ENCODE measurements at places on chromosomes 11 and 22.

GRCh38 chr11:44007481-44008087 lies 40.2 kb upstream of the ACCSL start:
- no peak for DNase-seq

DNA sequence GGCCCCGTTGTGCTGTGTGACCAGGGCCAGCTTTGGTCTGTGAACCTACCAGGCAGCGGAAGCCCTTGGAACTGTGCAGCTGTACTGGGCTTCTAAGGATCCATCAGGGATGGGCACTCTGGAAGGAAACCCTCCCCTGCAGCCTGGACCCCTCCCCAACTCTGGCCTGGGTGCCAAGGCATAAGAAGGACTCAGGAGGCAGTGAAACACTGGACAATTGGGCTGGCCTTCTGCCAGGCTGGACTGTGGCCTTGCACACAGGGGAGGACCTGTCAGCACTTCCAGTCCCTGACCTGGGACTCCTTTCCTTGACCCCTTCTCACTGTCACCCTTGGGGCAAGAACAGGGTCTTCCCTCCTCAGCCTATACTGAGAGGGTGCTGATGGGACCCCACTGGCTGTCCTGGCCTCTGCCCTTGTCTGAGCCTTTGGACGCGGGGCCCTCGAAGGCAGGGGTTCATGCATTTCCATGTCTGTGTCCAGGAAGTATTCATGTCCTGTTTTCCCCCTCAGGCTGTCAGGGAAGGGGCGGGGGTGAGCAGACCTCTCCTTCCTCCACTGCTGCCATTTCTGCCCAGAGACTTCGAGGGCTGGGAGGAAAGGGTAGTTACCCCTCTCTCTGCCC lies 39.6 kb downstream of the PDE2A start:
- DNase-seq = no peak

DNA sequence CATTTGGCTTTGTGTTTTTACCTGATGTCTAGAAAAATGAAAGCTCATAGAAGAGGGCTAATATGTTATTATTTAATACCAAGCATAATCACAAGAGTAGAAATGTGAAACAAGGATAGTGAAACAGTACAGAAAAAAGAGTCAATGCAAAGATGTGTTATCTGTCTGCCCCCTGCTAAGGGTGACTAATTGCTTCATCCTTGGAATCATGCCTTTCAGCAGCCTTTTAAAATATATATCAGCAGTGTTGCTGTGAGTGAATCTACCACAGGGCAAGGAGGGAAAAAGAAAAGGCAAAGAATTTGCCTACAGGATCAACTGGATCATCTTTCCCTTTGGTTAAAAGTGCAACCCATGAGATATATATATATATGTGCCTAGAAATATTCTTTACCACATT lies 867.2 kb upstream of the RAG2 start:
- DNase-seq = no peak

DNA sequence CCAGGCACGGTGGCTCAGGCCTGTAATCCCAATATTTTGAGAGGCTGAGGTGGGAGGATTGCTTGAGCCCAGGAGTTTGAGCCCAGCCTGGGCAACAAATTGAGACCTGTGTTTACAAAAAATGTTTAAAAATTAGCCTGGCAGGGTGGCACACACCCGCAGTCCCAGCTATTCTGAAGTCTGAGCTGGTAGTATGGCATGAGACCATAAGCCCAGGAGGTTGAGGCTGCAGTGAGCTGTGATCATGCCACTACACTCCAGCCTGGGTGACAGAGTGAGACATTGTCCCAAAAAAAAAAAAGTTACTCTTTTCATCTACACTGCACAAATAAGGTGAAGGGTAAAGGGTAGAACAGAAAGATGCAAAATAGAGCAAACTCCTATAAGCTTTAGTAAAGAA lies 22.3 kb upstream of the PPP2R1B start:
- DNase-seq = no peak

DNA sequence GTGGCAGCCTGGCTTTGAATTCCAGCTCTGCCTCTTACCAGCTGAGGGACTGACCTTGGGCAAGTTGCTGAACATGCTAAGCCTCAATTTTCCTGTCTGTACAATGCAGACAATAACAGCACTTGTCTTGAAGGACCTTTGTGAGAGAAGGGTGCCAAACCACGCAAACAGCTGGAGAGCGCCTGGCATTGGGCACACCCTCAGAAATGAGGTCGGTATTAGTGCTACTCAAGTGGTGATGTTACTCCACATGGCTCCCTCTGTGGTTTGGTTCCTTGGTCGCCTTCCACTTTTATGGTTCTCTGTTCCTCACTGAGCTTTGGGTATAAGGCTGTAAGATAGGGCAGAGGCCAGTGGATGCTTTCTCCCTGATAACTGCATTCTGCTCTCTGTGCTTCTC lies 8.2 kb downstream of the UBASH3B start:
- peak; percentile 27 for DNase-seq

- DNase-seq = peak; percentile 87
These were observed 20.4 kb upstream of the UPB1 start for GRCh38 chr22:24474649-24475255.

- DNase-seq = no peak
These were observed 5.2 kb downstream of the SLC25A17 start for GRCh38 chr22:40813912-40814315.

GRCh38 chr11:67353317-67354074 lies at the start of gene POLD4:
POLD4 (minus strand) TSS chr11:67353546; CDS start chr11:67353399, 147 bp downstream.
- DNase-seq = peak; percentile 95

- DNase-seq = no peak
These were observed 195.3 kb upstream of the BLID start for GRCh38 chr11:122311216-122311755.

DNA sequence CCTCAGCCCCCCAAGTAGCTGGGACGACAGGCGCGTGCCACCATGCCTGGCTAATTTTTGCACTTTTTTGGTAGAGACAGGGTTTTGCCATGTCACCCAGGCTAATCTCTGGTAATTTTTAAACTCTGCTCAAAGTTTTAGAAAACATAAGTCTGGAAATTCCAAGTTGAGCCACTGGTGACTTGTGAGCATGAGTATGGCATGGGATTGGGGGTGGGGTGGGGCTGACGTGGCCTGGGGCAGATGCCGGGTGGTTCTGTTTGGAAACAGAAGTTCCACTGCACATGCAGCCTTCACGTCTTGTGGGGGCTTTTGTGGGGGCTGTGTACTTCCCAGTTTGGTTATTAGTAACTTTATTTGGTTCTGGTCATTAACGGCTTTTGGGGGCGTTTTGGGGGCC lies 67.3 kb downstream of the PTPRJ start:
- DNase-seq = peak; percentile 40

- no peak for DNase-seq
These were observed 718.1 kb downstream of the NTM start for GRCh38 chr11:132088551-132088950.

GRCh38 chr22:30753701-30754100 lies 59.0 kb downstream of the OSBP2 start:
- no peak for DNase-seq

- no peak for DNase-seq
These were observed 111.7 kb downstream of the NECTIN1 start for GRCh38 chr11:119617340-119617713.
